Calu3 (cell line): ENCODE measurements at places on chromosomes 11 and 22.

DNA sequence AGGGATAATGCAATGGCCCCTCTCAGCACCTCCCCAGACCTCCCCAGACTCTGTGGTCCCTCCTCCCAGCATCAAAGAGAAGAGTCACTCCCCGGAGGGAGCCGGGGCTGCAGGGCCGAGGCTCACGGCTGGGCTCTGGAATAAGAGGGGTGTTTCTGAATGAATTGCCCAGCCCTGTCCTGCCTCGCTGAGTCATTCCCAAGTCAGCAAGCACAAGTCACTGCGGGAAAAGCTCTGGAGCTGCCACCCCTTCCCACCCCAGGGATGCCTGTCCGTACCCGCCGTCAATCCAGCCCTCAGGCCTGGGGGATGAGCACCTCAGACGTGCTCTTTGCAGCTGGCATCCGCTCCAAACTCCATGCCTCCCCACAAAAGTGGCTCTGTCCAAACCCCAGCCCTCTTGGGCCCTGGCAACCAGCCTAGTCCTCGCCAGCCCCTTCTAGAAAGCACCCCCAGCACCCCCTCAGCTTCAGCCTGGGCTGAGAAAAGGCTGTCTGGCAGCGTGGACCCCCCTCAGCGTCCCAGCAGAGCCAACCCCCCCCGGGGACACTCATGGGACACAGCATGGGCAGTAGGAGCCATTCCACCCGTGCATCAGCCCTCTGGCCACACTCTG, 22.7 kb downstream of the CELSR1 start:
- H3K36me3 ChIP-seq: peaks cover 5% of the 10 kb centered on the region
- DNase-seq: no peak
- no peak overlapping the region for H3K27ac ChIP-seq
- H3K4me1 ChIP-seq: no peaks in the 10 kb centered on the region
- H3K27me3 ChIP-seq: no peaks in the 10 kb centered on the region

GRCh38 chr11:128497061-128497775, 90.1 kb downstream of the ETS1 start:
- H3K4me1 ChIP-seq: peaks cover 66% of the 10 kb centered on the region
- H3K27me3 ChIP-seq: no peaks in the 10 kb centered on the region
- H3K36me3 ChIP-seq: peaks cover 11% of the 10 kb centered on the region
- H3K4me3 ChIP-seq: peak overlapping the region; percentile 52
- H3K27ac ChIP-seq: peak overlapping the region; percentile 86

DNA sequence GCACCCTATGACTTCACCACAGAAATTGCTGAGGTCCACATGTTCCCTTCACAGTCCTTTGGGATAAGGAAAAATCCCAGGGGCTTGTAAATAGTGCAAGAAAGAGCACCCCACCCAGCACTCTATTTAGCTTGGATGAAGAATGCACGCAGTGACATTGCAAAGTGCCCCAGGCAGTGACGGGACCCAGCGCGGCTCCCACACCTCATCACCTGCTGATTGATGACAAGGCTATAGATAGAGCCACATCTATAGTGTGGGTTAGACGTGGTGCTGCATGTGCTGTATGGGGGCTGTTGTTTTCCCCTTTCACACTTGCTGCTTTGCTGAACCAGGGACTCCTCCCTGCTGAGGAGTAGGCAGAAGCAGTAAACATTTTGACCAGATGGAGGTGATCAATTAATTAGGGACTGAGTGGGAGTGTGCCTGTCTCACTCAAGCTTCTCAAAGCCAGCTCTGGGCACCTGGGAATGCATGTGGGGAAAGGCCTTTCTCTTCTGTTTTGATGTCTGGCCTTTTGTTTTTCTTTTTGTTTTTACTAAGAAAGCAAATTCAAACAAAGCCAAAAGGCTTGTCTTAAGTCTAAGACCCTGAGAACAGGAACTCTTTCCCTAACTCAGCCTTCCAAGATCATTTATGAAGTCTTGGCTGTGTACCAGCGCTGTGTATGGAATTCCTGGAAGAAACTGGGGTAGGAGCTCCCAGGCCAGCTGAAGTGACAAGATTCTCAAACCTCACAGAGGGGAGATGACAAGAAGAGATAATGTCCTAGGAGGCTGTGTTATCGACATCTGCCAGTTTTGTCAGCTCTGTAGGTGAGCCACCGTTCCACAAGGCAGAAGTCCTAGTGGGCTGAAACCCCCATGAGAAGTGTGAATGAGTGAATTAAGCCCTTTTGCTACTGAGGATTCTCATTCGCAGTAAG, 219.7 kb downstream of the BARX2 start:
- no peak for DNase-seq
- H3K27me3 ChIP-seq: no peaks in the 10 kb centered on the region
- no peaks in the 10 kb centered on the region for H3K36me3 ChIP-seq
- no peak overlapping the region for H3K4me3 ChIP-seq
- H3K27ac ChIP-seq: no peak overlapping the region

DNA sequence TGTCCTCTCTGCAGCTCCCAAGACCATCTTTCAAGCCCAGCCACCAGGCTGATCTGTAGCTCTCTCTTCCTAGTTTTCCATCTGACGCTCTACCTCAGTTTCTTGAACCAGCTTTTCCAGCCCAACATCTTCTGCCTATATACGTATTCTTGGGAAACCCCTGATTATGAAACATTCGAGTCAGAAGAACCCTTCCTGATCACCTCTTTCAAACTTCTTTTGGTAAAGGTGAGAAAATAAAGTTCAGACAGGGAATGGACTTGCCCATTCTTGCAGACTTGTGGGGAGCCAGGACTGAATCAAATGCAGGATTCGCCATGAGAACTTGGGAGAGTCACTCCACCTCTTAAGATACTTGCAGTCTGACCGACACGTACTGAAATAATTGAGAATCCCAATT, 169.5 kb upstream of the NARS2 start:
- DNase-seq: no peak
- no peak overlapping the region for H3K27ac ChIP-seq
- H3K36me3 ChIP-seq: no peaks in the 10 kb centered on the region
- H3K4me3 ChIP-seq: no peak overlapping the region
- H3K27me3 ChIP-seq: peaks cover 85% of the 10 kb centered on the region
- no peaks in the 10 kb centered on the region for H3K4me1 ChIP-seq

- no peaks in the 10 kb centered on the region for H3K27me3 ChIP-seq
- peaks cover 11% of the 10 kb centered on the region for H3K4me1 ChIP-seq
- H3K27ac ChIP-seq: no peak overlapping the region
- no peak for DNase-seq
Observed at GRCh38 chr11:118838905-118839553, 44.7 kb upstream of the CXCR5 start.

GRCh38 chr22:38861170-38861876, 10.7 kb downstream of the CBX6 start:
- H3K36me3 ChIP-seq: peaks cover 58% of the 10 kb centered on the region
- DNase-seq: no peak
- H3K4me1 ChIP-seq: peaks cover 14% of the 10 kb centered on the region
- no peak overlapping the region for H3K4me3 ChIP-seq
- no peaks in the 10 kb centered on the region for H3K27me3 ChIP-seq

- H3K36me3 ChIP-seq: peaks cover 58% of the 10 kb centered on the region
- H3K4me1 ChIP-seq: peaks cover 83% of the 10 kb centered on the region
- no peaks in the 10 kb centered on the region for H3K27me3 ChIP-seq
- H3K4me3 ChIP-seq: no peak overlapping the region
- DNase-seq: no peak
Observed at GRCh38 chr11:35157814-35158700, 19.1 kb downstream of the CD44 start.

DNA sequence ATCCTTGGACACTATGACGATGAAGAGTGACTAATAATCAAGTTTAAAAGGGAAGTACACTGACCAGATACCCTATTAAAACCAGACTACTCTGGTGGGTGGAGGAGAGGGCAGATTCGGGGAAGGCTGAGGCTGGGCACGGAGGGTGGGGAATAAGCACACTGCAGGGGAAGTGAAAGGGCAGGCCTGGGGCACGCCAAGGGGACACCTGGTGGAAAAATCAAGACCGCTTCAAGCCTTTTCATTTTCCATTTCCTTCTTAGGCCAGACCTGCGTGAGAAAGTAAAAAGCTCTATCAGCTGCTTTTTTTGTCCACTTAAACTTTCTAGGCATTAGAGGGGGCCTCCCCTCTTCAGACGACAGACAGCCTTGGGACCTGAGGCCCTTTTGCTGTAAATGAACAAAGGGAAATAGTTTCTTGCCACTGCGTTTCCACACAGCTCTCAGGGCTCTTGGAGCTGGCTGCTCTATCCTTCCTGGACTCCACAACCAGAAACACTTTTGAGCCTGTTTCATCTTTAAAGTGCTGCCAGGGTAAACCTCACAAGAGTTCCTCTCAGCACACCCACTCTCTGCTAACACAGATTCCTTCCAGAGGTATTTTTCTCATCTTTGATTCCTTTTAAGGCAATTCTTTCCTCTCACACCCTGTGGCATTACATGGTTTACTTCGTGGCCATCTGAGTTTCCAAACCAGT, 25.0 kb upstream of the SERPIND1 start:
- H3K4me3 ChIP-seq: no peak overlapping the region
- H3K27me3 ChIP-seq: no peaks in the 10 kb centered on the region
- H3K4me1 ChIP-seq: peaks cover 9% of the 10 kb centered on the region

DNA sequence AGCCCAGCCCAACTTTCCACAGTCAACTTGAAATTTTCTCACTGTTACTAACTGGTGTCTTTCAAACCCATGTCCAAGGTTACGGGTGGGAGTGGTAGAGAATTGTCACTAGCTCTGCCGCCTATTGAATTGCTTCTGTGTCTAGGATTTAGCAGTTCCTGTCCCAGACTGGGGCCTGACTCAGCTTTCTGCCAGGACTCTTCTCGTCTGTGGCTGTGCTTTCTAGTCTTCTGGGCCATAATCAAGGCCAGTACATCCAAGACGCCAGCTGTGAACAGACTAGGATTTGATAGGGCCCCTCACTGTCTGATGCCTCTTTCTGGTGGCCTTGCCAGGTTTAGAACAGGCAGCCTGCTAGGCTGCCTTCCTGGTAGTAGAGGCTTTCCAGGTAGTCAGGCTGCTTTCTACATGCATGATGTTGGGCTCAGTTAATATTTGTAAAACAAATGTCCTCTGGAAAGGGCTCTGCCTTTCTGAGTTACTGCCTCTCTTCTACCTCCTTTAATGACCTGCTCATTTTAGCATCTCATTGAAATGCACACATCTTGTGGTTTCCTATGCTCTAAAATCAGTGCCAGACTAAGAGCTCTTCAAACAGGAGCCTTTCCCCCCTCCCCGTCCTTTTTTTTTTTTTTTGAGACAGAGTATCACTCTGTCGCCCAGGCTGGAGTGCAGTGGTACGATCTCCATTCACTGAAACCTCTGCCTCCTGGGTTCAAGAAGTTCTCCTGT, 13.1 kb upstream of the HIKESHI start:
- no peaks in the 10 kb centered on the region for H3K36me3 ChIP-seq
- H3K4me1 ChIP-seq: no peaks in the 10 kb centered on the region
- DNase-seq: no peak
- no peak overlapping the region for H3K4me3 ChIP-seq
- no peaks in the 10 kb centered on the region for H3K27me3 ChIP-seq
- no peak overlapping the region for H3K27ac ChIP-seq

DNA sequence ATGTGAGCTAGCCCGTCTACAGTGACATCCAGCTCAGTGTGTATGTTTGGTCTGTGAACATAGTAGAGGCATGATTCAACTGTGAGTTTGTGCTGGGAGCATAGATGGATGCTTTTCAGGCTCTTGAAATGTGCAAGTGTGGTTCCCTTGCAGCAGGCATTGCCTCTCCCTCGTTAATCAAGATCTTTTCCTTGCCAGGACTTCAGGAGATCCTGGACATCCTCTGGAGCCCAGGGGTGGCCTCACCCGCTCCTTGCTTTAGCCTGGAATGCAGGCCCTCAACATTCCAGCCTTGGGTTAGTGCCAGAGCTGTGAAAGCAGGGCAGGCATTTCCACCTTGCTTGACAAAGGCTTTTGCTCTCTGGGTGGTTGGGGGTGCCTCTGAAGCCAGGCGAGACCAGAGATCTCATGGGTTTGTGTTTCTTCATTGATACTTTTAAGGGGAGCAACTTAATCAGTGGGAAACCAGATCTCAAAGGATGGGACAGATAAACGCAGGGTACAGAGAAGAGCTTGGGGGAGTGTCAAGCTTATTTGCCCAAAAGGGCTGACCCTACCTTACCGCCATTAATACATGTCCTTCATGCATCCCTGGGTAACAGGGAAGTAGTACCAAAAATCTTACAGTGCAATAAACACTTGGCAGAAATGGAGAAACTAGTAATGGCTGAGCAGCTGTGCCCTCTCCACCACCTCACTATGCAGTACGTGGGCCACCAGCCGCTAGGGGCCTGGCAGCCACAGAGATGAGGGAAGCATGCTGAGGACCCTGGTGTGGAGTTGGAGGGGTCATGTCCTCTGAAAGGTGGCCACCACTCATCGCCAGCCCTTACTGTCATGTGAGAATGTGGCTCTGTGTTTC, 72.1 kb downstream of the PTPRJ start:
- DNase-seq: peak; percentile 85
- H3K4me1 ChIP-seq: peaks cover 78% of the 10 kb centered on the region
- H3K4me3 ChIP-seq: peak overlapping the region; percentile 60
- peak overlapping the region; percentile 97 for H3K27ac ChIP-seq
- no peaks in the 10 kb centered on the region for H3K27me3 ChIP-seq

GRCh38 chr22:33400061-33400840, 342.1 kb upstream of the SYN3 start:
- H3K4me3 ChIP-seq: no peak overlapping the region
- no peaks in the 10 kb centered on the region for H3K36me3 ChIP-seq
- H3K27ac ChIP-seq: no peak overlapping the region

GRCh38 chr22:37639771-37640590, 512 bp downstream of the SH3BP1 start:
- H3K27ac ChIP-seq: peak overlapping the region; percentile 77
- H3K4me1 ChIP-seq: peaks cover 9% of the 10 kb centered on the region
- peaks cover 52% of the 10 kb centered on the region for H3K36me3 ChIP-seq

DNA sequence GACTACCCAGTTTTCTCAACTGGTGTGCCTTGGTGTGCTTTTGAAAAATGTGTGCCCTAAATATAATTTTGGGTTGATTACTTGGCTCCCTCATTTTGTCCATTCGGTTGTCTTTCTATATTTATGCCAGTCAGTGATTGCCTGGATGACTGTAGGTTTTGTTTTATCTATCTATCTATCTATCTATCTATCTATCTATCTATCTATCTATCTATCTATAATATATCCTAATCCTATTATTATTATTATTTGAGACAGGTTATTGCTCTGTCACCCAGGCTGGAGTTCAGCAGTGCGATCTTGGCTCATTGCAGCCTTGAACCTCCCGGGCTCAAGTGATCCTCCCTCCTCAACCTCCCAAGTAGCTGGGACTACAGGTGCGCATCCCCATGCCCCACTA, 111.4 kb upstream of the GRK3 start:
- no peak overlapping the region for H3K27ac ChIP-seq
- H3K27me3 ChIP-seq: no peaks in the 10 kb centered on the region
- H3K4me1 ChIP-seq: peaks cover 31% of the 10 kb centered on the region
- DNase-seq: no peak
- H3K4me3 ChIP-seq: no peak overlapping the region
